ENCODE measurements at places on chromosomes 6 and 20. TPM values are rescaled to one million over a fixed set of nuclear protein-coding genes. Genes with fewer than 3 reads are reported as not detected.
A peak's percentile ranks its signal among the peaks of the same experiment; 100 is the strongest.

DNA sequence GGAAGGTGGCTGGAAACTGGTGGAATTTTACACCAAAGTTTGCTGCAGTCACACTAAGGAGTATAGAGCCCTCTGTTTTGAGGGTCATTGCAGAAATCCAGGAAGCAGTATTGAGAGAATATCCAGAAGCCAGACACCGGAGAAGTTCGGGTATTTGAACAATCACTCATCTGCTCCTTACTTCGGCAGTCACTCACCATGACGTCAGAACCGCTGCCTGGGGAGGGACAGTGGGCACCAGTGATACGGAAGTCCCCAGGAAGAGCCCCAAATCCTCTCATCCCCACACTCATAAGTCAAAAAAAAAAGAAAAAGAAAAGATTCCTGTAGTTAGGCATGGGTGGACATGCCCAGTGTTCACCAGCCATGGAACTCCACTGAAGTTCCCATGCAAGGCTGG lies 4.0 kb downstream of the LY6G5C start:
- DNase-seq, result no peak

DNA sequence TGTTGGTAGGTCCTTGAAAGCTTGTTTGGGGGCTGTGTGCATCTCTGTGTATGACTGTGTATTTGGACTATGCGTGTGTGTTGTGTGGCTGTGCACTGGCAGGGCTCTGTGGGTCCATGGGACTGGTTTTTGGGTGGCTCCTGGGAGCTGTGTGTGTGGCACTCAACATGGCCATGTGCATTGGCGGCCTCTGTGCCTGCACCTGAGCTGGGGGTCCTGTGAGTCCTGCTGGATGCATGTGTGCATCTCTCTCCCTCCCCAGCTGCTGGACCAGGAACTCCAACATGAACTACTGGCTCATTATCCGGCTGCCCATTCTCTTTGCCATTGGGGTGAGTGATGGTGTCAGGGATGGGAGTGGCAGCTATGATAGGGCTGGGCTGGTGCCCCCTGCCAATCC lies 30.1 kb downstream of the GLP1R start:
- DNase-seq, result no peak

DNA sequence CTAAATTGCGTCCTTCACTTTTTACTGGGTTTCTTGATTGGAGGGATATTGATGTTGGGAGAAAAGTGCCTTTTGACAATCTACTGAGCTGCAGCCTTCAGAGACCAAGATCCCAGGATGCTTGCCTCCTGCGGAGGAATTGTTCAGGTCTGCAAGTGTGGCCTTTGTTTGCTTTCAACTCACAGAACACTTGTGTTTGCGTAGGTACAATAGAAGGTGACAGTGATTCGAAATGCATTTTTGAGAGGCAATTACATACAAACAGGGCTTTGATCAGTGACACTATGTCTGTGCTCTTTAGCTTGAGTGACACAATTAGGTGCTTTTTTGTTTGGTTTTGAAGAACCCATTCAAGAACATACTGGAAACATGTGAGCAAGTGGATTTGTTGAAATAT lies 600.6 kb downstream of the QKI start:
- DNase-seq, result no peak

The TRAPPC3L gene
- not detected for polyA plus RNA-seq

DNA sequence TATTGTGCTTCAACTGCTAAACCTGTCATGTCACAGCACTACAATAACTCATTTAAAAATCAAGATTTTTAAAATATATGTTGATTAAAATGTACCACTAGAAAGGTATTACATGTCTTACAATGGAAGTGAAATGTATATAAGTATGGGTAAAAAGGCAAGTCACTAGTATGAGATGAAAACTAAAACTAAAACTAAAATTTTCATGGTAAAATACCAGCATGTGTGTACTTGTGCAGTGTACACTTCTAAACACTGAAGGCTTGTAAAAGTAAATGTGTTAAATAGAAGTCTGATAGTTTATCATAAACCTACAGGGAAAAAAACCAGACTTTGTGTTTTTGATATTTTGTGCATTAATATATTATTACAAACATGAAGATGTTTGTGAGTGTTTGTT lies 13.7 kb upstream of the TMEM244 start:
- no peak for DNase-seq

- DNase-seq, result no peak
Observed at GRCh38 chr6:139706912-139707311, 332.5 kb upstream of the CITED2 start.

The TFAP2A gene
- not detected for polyA plus RNA-seq

DNA sequence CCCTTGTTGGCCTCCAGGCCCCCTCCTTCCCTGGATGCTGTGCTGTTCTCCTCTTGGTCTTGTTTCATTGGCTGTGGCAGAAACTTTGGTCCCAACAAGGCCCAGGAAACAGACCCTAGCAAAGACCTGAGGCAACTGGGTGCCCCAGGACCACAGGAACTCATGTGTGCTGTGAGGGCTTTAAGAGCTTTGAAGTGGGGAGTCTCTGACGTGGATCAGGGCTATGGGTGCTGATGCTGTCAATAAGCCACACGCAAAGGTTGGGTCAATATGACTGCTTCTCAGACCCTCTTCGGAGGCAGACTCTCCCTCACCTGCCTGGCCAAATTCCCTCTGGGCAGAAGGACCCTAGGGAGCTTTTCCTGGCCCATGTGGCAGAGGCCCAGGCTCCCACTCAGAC lies 91.5 kb upstream of the MLN start:
- peak; percentile 61 for DNase-seq

GRCh38 chr6:159678574-159678973 lies 14.5 kb downstream of the SOD2 start:
- no peak for DNase-seq

The BCAS1 gene
- polyA plus RNA-seq, result not detected

The KHDC1 gene
- polyA plus RNA-seq, result 2.7 TPM

DNA sequence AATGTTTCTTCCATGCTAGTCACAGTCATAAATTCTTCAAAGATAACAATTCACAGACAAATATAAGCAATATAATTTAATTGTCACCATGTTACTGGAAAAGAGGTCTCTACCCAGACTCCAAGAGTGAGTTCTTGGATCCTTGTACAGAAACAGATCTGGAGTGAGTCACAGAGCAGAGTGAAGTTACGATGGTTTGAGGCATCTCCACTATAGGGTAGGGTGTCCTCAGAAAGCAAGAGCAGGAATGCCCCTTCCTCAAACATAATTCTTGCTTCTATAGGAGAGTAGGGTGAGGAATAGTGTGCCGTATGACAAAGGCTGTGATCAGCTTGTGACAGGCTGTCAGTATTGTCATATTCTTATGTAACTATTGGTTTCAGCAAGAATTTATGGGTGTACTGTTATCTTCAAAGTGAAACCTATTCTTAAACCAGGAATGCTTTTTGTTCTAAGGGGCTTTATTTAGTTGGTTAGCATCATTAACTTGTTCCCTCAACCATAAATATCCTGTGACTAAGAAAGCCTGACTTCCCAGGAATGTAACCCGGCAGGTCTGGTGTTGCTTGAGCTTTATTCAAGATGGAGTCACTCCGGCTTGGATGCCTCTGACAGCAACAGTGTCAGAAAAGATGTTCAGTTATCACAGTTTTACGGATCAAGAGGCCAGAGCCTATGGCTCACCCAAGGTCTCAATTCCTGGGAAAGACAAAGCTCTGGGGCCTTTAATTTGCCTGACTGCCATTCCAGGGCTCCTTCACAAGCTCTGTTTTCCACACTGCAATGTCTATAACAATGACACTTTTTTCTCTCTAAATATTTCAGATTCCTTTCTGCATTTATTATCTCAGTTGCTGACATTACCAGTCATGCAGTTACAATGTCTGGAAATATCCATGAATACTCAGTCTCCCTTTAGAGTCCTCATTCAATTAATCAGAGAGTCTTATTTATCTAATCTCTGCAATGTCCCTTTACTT lies 298.6 kb downstream of the C6orf118 start:
- no peak for DNase-seq

The BPHL gene
- polyA plus RNA-seq, result 13.5 TPM

All from naive thymus-derived CD8-positive, alpha-beta T cell (primary cell).